ENCODE measurements at places on chromosomes 3 and 15. TPM values are rescaled to one million over a fixed set of nuclear protein-coding genes. Genes with fewer than 3 reads are reported as not detected.

The PPM1L gene
- 6.8 TPM for total RNA-seq

The ALDH1A2 gene
- total RNA-seq = not detected

The NR2E3 gene
- not detected for total RNA-seq

The HDC gene
- total RNA-seq = not detected

The SNUPN gene
- total RNA-seq = 41.4 TPM

The GUCA1C gene
- total RNA-seq = not detected

The DUOX2 gene
- total RNA-seq = 0.40 TPM

The CEMIP gene
- 2.7 TPM for total RNA-seq

The CCR2 gene
- not detected for total RNA-seq

The ABI3BP gene
- 0.17 TPM for total RNA-seq

The AGBL1 gene
- not detected for total RNA-seq

The ZNF620 gene
- 2.8 TPM for total RNA-seq

The DPH3 gene
- total RNA-seq = 12.5 TPM

The SMAD6 gene
- total RNA-seq = 9.0 TPM

The CLDN18 gene
- not detected for total RNA-seq

The KCNAB1 gene
- 2.6 TPM for total RNA-seq

The ANKRD34C gene
- not detected for total RNA-seq

The SCAMP5 gene
- 1.8 TPM for total RNA-seq

The MUC13 gene
- total RNA-seq = not detected

The GYG1 gene
- total RNA-seq = 19.9 TPM

The NRROS gene
- total RNA-seq = 2.5 TPM

The GOLGA8A gene
- 19.6 TPM for total RNA-seq

The FBLN2 gene
- total RNA-seq = 17.9 TPM

The HEXA gene
- total RNA-seq = 46.7 TPM

The CSPG4 gene
- 24.7 TPM for total RNA-seq

The LMAN1L gene
- not detected for total RNA-seq

The CDCP1 gene
- total RNA-seq = 12.9 TPM

The JAGN1 gene
- 22.8 TPM for total RNA-seq

The EFHB gene
- not detected for total RNA-seq

The ZPLD1 gene
- not detected for total RNA-seq

The ACTL6A gene
- 288 TPM for total RNA-seq

The LEKR1 gene
- total RNA-seq = 1.4 TPM

The C3orf33 gene
- total RNA-seq = 2.6 TPM
